ENCODE measurements at places on chromosomes 1 and 21.

GRCh38 chr1:116448785-116449385 lies 75.8 kb downstream of the ATP1A1 start:
- no peak for DNase-seq
- H3K27ac ChIP-seq, result no peak overlapping the region
- H3K4me3 ChIP-seq, result no peak overlapping the region
- no peaks in the 10 kb centered on the region for H3K36me3 ChIP-seq
- H3K4me1 ChIP-seq, result no peaks in the 10 kb centered on the region
- H3K27me3 ChIP-seq, result no peaks in the 10 kb centered on the region

DNA sequence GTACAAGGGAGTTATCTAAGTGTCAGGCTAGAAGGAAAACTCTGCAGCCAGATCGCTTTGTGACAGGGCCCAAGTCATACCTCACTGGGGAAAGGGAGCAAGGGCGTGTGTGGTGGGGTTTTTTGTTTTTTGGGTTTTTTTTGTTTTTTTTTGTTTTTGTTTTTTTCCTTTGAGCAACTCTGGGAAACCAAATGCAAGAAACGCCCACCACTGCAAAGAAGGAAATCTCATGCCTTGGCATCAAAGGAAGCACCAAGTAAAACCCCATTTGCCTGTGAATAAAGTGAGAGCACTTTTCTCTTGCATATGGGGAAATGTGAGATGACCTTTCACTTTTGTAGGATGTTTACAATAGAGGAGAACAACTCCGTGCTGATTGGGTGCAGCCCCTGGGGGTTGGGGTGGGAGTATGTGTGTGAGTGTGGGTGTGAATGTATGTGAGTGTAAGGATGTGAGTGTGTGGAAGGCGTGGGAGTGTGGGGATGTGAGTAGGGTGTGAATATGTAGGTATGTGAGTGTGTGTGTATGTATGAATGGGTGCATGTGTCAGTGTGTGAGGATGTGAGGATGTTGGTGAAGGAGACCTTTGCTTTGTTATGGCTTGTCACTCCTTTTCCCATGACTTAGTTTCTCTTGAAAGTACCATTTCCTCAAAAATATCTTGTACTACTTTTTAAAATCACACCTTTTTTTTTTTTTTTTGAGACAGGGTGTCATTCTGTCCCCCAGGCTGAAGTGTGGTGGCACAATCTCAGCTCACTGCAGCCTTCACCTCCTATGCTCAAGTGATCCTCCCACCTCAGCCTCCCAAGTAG lies 34.6 kb downstream of the IL12RB2 start:
- no peaks in the 10 kb centered on the region for H3K27me3 ChIP-seq
- H3K36me3 ChIP-seq, result peaks cover 43% of the 10 kb centered on the region
- H3K4me1 ChIP-seq, result peaks cover 57% of the 10 kb centered on the region
- H3K4me3 ChIP-seq, result peak overlapping the region; percentile 20
- peak overlapping the region; percentile 85 for H3K27ac ChIP-seq

DNA sequence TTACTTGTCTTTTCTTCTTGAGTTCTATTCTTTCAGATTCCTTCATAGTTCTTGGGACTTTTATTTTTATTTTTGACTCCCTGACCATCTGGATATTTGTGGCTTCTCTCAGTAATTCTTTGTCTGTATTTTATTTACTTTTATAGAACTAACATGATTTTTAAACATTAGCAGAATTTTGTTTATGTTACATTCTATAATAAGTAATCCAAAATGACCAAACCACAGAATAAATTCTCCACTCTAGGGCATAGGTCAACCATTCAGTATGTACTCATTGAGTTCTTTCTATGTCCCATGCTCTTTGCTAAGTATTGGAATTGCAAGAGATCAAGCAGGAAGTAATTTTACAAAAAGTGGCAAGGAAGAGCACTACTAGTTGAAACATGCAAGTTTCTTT lies 969.0 kb downstream of the TTLL7 start:
- no peak for DNase-seq
- no peak overlapping the region for H3K4me3 ChIP-seq
- no peaks in the 10 kb centered on the region for H3K36me3 ChIP-seq
- no peak overlapping the region for H3K27ac ChIP-seq
- no peaks in the 10 kb centered on the region for H3K27me3 ChIP-seq
- no peaks in the 10 kb centered on the region for H3K4me1 ChIP-seq

DNA sequence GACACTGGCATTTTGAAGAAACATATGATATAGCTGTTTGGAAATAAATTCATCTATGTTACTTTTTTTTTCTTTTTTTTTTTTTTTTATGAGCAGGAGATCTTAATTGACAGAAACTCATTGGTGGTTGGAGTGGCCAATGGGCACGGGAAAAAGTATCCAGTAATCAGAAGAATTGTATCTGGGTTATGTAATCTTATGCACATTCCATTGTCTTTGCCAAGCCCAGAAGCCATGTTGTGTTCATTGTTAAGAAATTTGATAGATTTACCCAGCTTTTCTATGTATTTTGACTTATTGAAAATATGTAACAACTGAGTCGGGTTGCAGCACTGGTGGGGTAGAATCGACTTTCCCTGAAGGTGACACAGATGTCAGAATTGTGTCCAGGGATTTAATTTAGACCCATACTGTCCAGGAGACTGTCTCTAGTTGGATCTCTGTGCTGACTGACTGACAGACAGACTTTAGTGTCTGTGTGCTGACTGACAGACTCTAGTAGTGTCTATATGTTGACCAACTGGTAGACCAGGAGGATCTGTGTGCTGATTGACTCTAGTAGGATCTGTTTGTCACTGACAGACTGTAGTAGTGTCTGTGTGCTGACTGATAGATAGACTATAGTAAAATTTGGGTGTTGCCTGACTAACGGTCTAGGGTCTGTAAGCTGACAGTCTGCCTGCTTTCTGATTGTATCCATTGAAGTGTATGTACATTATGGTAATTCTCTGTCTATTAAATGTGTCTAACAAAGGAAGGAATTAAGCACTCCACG lies 12.3 kb upstream of the C4BPB start:
- no peak for DNase-seq
- no peak overlapping the region for H3K27ac ChIP-seq
- peaks cover 25% of the 10 kb centered on the region for H3K4me1 ChIP-seq
- H3K27me3 ChIP-seq, result peaks cover 2% of the 10 kb centered on the region
- peaks cover 10% of the 10 kb centered on the region for H3K36me3 ChIP-seq
